ENCODE measurements at places on chromosomes 2 and 18.

GRCh38 chr2:109200616-109201464 is 71.8 kb downstream of the SH3RF3 start:
- DNase-seq: no peak

DNA sequence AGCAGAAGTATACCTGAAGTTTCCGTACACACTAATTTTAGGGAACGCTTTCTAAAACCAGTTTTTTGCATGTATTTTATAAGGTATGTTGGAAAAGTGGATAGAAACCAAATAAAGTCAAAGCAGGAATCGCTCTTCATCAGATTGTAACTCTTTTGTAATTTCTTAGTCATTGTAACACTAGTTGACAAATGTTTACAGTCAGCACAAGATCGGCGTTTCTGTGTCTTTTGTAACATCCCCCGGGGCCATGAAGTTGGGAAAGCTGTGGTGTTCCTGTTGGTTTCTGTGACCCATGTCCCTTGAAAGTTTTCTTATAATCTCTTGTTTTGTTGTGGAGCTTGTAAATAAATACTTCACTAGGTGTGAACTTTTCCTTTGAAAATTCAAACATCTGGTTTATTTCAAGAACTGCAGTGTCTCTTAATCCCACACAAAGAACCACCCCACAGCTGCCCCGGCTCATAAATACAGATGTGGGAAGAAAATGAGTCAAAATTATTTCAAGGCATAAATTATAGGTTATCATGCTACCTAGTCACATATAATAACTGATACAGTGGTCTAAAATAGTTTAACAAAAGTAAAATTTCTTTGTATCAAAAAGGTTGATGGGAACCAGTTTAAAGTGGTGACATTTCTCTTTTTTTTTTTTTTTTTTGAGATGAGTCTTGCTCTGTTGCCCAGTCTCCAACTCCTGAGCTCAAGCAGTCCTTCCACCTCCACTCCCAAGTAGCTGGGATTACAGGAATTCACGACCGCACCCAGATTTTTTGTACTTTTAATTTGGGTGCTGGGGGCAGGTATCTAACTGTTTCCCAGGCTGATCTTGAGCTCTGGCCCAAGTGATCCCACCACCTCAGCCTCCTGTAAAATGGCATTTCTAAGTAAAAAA is 751 bp upstream of the NMI start:
- DNase-seq: no peak

GRCh38 chr2:178404368-178404767 is 46.6 kb downstream of the PRKRA start:
- DNase-seq: no peak

DNA sequence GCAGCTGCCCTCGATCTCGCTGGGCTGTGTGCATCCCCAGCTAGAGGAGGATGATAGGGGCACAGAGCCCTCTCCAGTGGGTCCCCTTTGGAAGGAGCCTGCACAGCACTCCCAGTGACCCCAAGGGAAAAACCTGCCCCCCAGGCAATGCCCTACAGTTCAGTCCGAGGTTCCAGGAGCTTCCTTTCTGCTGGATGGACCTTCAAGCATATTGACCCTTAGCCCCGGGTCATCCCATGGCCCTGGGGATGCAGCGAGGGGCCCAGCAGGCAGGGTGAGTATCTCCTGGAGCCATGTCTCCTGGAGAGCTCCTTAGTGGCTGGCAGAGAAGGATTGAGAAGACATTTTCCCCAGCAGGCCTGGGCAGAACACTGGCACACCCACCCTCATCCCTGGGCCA is 45.4 kb upstream of the CTDP1 start:
- DNase-seq: no peak

- DNase-seq: no peak
Observed at GRCh38 chr2:28461056-28461455, 34.8 kb upstream of the PLB1 start.

All from G401 (cell line).